ENCODE measurements at places on chromosomes 7 and 10.

DNA sequence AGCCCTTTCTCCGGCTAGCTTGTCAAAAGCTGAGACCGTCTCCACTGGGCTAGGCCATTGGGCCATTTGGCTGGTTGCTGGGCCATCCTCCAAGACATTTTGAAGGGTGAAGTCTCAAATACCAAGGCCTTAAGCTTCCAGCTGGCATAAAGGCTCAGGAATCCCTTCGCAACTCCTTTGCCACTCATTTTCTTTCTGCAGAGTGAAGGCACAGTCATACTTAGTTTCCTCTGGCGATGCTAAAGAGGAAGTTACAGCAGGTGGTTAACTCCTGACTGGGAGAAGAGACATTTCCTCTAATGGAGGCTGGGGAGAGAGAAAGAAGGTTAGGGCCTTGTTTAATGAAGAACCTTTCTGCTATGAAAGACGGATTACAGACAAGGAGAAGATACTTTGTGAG lies 4.8 kb upstream of the REPIN1 start:
- no peak for DNase-seq

DNA sequence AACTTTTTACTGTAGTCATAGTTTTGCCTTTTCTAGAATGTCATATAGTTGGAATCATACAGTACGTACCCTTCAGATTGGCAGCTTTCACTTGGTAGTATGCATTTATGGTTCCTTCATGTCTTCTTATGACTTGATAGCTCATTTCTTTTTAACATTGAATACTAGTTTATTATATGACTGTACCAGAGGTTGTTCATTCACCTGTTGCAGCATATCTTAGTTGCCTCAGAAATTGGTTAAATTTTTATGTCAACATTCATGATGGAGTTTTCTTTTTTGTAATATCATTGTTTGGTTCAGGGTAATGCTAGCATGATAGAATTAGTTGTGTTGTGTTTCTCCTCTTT lies 94.8 kb upstream of the CDK13 start:
- DNase-seq: no peak

DNA sequence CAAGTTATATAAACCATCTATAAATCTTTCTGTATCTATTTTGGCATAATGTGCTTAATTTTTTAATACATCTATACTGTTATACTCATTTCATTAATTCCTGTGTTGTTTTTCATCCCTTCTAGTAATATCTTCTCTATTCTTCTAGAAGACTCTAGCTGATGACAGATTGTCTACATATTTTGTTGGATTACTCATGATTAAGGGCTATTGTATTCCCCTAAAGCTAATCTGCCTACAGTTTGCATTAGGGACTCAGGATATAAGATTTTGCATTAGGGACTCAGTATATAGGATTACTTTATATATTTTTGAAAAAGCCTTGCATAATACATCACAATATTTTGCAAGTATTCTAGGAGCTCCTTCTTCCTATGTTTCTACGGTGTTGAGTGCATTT lies 8.3 kb upstream of the SEMA3A start:
- DNase-seq: no peak

DNA sequence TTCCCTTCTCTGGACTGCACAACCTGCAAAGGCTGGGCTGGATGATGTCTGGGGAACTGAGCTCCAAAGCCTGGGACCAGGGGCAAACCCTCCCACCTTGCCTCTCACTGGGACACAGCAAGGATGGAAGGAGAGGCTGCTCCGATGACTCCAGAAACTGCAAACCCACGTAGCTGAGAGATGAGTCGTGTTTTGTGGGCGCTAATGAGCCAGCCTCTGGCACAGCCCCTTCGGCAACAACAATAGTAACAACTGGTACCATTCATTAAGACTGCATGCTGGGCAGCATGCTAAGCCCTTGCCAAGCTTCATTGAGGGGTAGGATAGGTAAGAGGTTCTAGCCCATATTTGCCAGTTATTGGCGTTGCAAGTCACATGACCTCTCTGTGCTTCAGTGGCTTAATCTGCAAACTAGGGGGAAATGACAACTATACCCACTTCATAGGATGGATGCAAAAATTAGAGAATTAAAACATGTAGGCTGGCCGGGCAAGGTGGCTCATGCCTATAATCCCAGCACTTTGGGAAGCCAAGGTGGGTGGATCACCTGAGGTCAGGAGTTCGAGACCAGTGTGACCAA lies 145.9 kb downstream of the SH3PXD2A start:
- DNase-seq: no peak

DNA sequence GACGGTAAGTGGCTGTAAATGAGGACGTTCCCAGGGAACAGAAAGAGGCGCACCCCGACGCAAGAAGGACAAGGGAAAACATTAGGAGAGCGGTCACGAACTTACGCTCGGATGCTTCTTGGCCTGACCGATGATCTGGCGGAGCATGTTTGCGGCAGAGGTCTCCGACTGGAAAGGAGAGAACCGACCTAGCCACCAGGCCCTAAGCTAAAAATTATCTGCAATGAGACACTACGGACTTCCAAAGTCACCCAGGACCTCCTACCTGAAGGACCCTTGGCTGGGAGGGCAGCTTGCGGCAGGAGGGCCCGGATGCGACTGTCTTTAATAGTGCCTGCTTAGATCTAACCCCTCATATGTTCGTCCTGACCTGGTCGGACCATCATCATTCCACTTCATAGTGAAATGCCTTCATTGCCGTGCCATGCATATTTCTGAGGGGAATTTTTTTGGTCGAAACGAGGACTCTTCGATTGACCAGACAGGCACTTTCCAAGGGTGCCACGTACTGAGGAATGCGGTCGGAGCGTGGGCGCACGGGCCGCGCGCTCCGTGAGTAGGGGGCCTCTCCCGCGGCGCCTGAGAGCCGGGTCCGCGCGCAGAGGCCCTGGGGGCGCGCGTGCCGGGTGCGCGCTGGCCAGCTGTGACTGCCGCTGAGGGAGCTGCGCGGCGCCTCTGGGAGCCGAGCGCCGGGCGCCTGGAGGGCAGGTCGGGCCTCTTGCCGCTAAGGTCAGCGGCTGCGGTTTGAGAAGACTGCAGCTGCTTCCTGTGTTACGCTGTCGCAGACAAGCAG lies 33.6 kb upstream of the PHF14 start:
- peak; percentile 92 for DNase-seq

DNA sequence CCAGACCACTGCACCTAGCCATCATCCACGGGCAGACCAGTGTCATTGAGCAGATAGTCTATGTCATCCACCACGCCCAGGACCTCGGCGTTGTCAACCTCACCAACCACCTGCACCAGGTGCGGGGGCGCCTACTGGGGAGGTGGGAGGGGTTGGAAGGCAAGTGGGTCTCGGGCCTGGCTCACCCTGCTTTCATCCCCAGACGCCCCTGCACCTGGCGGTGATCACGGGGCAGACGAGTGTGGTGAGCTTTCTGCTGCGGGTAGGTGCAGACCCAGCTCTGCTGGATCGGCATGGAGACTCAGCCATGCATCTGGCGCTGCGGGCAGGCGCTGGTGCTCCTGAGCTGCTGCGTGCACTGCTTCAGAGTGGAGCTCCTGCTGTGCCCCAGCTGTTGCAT lies 4.6 kb downstream of the NFKB2 start:
- no peak for DNase-seq

GRCh38 chr10:11823122-11823988 lies at the start of gene PROSER2:
PROSER2 (plus strand) TSS chr10:11823356; CDS start chr10:11852078, 28,722 bp downstream.
- DNase-seq: peak; percentile 76

- no peak for DNase-seq
Observed at GRCh38 chr7:155423337-155424285, 34.3 kb upstream of the EN2 start.

GRCh38 chr7:17227766-17228490 lies 70.5 kb upstream of the AHR start:
- DNase-seq: no peak

DNA sequence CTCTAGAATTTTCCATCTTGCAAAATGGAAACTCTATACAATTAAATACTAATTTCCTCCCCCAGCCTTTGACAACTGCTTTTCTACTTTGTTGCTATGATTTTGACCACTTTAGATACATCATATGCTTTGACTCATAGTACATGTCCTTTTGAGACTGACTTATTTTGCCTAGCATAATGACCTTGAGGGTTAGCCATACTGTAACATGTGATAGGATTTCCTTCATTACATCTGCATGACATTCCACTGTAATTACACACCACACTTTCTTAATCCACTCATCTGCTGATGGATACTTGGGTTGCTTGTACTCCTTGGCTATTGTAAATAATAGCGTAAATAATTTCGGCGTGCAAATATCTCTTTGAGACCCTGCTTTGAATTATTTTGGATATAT lies 127.7 kb downstream of the JAZF1 start:
- DNase-seq: no peak

DNA sequence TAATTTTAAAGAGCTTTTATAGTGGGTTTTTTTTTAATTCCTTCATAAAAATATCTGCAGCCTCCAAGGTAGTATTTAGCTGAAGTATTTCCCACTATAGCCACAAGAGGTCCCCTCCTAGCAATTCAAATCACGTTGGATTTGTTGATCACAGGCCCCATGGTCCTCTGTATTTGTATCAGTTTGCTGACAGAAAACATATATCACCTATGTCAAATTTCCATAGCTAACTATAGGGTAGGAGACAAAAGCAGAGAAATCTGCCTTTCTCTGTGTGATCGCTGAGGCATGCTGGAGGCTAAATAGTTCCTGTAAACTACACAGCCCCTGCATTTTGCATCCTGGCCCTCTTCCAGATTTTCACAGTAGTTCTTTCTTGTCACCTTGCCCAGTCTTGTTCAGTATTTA lies 1.7 kb upstream of the CTNNA3 start:
- no peak for DNase-seq

DNA sequence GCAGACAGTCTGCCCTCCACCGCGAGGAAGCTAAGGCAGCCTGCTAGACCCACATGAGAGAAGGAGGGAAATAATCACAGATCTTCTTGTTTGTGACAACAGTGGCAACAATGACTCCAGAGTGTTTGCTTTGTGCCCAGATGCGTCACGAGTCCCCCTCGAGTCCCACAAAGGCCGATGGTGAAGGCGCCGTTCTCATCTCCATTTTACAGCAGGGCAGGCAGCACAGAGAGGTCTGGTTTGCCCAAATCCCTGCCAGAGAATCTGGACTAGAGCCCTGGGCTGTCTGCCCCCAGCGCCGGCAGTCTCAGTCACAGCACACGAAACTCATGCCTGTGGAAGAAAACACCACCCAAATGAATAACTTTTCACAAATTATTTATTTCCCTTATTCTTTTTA lies 38.1 kb downstream of the KIAA1549 start:
- DNase-seq: no peak

DNA sequence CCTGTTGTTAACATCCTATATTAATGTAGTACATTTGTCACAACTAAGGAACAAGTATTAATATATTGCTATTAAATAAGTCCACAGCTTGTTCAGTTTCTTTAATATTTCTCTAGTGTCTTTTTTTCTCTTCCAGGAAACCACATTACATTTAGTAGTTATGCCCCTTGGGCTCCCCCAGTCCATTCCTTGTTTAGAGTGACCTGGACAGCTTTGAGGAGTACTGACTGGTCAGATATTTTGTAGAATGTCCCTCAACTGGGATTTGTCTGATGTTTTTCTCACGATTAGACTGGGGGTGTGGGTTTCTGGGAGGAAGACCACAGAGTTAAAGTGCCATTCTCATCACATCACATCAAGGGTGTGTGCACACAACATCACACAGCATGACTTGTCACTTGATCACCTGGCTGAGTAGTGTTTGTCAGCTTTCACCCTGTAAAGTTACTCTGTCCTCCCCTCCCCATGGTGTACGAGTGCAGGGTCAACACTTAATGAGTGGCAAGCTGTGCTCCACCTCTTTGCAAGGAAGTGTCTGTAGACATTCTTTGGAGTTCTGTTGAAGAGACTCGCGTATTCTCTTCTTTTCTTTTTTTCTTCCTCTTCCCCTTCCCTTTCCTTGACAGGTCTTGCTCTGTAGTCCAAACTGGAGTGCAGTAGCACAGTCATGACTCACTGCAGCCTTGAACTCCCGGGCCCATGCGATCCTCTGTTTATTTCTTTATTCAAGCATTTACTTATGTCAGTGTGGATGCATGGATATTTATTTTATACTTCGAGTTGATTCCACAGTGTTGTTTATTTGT lies 10.2 kb downstream of the LMTK2 start:
- no peak for DNase-seq

DNA sequence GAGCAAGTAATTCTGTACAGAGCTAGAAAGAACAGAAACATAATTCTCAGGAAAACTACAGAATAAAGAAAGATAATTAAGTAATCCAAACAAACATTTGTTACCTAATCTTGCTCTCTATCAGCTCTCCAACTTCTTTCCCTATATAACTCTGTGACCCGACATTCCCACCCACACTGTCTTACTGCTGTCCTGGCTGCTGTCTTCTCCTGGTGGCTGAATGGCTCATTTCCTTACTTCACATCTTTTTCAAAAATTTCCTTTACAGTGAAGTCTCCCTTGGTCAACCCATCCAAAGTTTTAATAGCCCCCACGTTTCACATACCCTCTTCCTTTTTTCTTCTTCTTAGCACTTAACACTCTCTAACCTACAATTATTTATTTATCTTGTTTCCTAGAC lies 64.0 kb downstream of the HYCC1 start:
- DNase-seq: no peak

DNA sequence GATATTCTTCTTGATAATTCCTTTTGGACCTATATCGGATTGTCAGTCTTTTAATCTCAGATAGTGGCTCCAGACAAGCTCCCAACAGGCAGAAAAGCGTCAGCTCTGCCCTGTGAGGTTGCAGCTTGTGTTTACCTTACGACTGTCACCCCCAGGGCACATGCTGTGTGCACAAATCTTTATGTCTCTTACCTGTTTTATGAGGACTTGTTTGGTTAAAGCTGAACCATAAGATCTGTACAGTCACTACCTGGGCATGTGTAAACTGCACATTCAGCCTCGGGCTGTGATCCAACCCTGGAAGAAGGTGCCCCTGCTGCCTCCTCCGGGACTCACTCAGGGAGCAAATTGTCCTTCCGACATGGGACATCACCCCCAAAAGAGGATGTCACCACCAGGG lies 119.8 kb downstream of the GALNT17 start:
- no peak for DNase-seq

DNA sequence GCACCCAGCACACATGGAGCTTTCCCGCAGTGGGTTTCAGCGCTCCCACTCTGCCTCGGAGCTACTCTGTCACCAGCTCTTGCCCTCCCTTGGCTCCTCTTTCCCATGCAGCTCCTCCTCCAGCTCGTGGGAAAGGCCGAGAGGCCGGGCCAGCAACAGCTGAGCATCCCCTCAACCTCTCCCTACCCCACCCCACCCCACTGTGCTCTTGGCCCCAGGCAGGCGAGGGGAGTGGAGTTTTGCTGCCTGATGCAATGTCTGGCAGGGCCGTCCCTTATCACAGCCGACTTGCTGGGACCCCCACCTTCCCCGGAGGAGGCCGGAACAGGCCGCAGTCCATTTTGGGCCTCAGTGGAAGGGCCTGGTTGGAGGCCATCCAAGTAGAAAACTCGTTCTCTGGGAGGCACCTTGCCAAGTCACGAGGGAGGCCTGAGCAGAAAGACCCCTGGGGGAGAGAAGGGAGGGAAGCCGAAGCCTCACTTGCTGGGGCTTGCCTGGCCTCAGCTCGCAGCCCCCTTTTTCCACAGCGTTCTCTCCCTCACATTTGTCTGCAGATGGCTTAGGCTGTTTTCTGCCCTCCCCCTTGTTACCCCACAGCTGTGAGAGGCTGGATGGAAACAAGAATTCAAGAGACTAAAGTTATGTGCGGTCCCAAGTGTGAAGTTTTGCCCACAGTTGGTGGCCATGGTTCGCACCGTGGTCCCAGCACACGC lies 35.3 kb downstream of the CHST3 start:
- DNase-seq: peak; percentile 87

Data from left cardiac atrium (tissue), 4 donors.